ENCODE measurements at places on chromosomes 2 and 18. TPM values are rescaled to one million over a fixed set of nuclear protein-coding genes. Genes with fewer than 3 reads are reported as not detected.

DNA sequence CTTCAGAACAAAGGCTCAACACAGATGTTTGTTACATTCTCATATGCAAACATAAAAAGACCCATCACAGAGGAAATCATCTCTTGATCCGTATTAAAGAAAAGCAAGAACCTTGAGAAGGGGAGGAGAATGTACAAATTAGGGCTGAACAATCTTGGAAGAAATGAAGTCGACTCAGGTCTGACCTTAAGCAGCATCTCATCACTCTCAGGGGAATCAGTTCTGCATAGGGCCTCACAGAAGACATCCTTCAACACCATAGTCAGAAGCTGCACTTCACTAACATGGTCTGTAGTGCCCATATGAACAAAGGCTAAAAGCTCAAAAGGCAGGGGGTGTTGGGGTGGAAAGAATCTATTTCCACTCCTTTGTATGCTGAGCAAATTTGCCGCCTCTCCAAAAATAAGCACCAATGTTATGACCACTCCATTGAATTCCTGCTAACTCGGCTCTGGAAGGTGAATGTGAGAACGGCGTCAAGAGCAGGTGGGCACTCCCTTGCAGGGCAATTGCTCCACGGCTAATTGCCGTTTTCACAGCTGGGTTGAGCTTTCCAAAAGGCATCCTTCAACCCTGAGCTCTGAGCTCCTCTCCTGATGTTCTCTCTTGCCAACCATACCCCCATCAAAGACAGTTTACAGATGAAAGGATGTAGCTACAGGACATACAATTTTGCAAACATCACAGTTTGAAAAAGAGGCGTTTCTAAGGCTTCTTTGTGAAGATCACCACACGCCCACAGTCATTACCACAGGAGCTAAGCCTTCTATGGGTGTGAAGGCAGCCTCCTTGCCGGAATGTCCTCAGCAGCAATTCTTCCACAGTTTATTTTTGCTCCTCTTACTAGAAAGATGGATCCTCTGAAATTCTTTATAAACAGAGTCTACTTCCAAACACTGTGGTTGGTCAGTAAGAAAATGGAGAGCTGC, 10.0 kb downstream of the KLF7 start:
- DNase-seq, result no peak

Gene VWA3B
- total RNA-seq, result not detected

Gene SAG
- not detected for total RNA-seq

Gene PCARE
- total RNA-seq, result not detected

DNA sequence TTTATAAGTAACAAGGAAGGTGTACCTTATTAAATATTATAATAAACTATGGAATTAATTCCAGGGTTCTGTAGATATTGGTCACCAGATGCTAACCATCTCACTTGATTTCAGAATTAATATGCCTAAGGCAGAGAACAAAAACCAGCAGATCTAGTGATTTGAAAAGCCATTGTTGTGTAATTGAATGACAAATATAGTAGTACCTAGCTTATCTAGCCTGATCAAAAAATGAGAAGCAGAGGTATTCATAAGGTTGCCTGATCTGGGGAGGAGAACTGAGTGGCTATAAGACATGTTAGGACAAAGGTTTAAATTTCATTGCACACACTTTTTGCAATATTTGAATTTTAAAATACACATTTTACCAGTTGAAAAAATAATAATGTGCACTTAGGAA, 132.0 kb upstream of the UBE2E3 start:
- DNase-seq, result no peak

DNA sequence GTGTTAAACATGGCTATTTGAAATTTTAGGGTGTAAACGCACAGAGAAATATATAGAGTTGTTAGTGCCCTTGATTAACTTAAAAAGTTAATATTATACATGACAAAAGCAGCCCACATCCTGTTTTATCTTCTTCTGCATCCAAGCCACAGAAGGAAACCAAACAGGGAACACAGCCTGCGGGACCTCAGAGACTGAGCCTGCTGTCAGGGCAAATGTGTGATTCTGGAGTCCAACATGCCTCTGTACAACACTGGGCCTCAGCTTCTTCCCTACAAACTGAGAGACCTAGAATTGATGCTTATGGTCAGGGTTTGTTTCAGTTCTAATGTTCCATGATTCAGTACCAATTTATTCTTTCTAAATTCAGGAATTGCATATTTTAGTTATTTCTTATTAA, 404.7 kb downstream of the FBXO15 start:
- DNase-seq, result no peak

Gene FAM237A
- total RNA-seq, result not detected

Data from HT1080 (cell line).